Stimulated activated CD8-positive, alpha-beta memory T cell treated with anti-CD3 and anti-CD28 coated beads, Interleukin-12 subunit alpha, Interleukin-12 subunit beta, amount 100 ng/mL, for 4 hours (primary cell): ENCODE measurements at places on chromosomes 3 and 15.

- DNase-seq, result no peak
Observed at GRCh38 chr15:66149871-66150270, 103.7 kb downstream of the MEGF11 start.

- peak; percentile 60 for DNase-seq
Observed at GRCh38 chr3:69085833-69086722, 1.3 kb downstream of the ARL6IP5 start.

- DNase-seq, result no peak
Observed at GRCh38 chr3:59572106-59572505, 522.3 kb upstream of the CFAP20DC start.

DNA sequence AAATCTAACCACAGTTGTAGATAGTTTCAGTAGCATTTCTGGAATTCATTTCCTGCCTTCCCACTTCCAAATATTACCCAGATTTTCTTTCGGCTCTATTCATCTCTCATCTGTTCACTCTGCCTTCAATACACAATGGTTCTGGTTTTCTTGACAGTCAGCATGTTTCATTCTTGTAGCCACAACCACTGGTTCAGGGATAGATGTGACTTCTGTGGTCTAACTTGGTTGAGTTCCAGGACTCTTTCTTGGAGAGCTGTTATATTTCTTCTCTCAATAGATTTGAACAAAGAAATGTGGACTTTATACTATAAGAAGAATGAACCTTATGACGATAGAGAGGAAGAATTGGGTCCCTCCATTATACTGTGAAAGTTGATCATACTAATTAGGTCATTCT, 228.8 kb downstream of the NSUN3 start:
- no peak for DNase-seq

DNA sequence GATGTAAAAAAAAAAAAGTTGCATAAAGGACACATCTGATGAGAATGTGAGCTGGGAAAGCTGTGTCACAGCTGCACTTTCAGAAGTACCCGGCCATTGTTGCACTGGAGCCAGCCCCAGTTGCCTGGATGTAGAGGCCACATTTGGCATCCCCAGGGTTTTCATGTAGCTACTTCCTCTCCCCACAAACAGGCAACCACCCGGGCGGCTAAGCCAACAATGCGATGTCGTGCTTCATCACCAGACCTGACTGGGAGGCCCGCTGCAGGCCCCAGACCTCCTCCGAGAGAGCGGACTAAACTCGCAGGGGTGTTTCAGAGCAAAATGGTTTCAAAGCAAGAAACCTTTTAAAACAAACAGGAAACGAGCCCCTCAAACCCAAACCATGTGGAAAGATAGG, 142.3 kb downstream of the TMCO5A start:
- DNase-seq, result no peak
